Hematopoietic multipotent progenitor cell treated with erythropoietin and hydrocortisone succinate and interleukin-3 and kit ligand, for 6 days (in vitro differentiated cells): ENCODE measurements at places on chromosomes 1 and 21.

GRCh38 chr1:103461161-103462105 is 64.1 kb upstream of the RNPC3 start:
- peak; percentile 55 for DNase-seq

GRCh38 chr1:11893907-11894251 is 32.3 kb downstream of the KIAA2013 start:
- DNase-seq = peak; percentile 86

GRCh38 chr1:171654942-171655745 is 2.7 kb upstream of the MYOC start:
- DNase-seq = peak; percentile 87

GRCh38 chr1:85577419-85578320 is 2.9 kb upstream of the CCN1 start:
- DNase-seq = peak; percentile 47

DNA sequence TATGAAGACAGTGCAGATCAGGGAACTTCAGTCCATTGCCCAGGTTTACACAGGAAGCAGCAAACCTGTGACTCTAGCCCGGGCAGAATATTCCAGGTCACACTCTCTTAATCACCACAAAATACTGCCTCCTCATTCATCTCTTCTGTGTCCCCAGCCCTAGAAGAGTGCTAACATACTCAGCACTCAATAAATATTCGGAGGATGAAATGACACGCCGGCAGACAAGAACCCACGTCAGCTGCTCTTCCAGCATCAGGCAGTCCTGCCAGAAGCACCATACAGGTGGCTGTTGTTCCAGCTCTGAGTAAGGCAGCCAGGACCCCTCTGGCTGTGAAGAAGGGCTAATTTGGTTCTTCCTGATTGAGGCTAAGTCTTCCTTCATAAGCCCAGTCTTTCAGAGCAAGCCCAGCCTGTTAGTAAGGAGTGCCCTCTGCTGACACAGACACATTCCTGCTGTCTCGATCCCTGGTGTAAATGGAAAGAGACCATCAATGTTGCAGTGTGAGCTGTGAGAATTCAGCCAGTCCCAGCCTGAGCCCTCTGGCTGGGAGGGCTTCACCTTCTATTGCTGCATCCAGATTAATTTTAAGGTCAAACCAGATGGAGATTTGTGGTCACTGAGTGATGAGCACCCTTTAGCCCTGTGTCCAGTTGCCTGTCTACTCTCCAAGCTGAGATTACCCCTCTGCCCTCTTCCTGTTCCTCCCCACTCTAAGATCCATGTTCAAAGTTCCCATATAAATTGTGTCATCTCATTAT is 45.0 kb upstream of the KIRREL1 start:
- DNase-seq = peak; percentile 66
